HFF-Myc (cell line): ENCODE measurements at places on chromosomes 1 and 21.

- DNase-seq, result no peak
Observed at GRCh38 chr21:32483293-32483595, 70.7 kb downstream of the EVA1C start.

- no peak for DNase-seq
Observed at GRCh38 chr21:39694750-39695149, 50.2 kb upstream of the IGSF5 start.

- no peak for DNase-seq
Observed at GRCh38 chr1:46677339-46677738, 5.7 kb downstream of the TEX38 start.

DNA sequence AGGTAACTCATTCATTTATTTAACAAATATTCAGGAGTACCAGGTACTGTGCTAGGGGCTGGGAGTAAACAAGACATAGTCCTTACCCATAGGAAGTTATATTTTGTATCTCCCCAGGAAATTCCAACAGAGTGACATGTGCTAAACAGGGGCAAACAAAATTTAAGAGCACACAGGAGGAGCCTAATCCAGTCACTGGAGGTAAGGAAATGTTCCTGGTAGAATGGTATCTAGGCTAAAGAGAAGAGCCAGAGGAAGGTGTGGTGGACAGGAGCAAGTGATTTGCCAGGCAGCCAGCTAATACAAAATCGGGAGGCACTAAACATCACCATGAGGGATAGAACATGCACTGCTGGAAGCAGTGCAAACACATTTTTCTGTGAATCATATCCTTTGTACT is 10.4 kb downstream of the TEX38 start:
- DNase-seq, result no peak

DNA sequence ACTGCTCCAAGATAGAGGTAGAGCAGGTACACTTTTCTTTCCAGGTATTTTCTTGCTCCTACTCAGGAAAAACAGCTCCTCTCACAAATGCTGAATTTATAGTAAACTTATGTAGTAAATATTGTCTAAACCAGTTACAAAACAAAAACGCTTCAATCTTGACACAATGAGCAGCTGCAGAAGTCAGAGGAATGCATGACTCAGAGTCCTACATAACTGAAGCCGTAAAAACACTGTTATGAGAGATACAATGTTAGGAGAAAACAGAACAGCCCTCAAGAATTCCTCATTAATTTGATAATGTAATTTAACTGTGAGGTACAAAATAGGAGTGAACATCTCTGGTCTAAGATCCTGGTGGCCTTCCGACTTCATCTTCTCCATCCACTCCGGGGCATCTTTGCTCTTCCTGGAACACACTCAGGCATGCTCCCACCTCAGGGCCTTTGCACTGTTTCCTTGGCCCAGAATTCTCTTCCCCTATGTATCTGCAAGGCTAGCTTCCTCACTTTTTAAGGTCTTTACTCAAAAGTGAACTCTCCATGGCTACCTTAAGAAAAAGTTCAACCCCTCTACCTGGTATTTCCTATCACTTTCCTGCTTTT is 138.5 kb downstream of the SLC45A1 start:
- DNase-seq, result no peak
